ENCODE measurements at places on chromosomes 3 and 15.
A peak's percentile ranks its signal among the peaks of the same experiment; 100 is the strongest.

GRCh38 chr3:108200024-108200423 lies 22.2 kb downstream of the IFT57 start:
- DNase-seq, result no peak

- DNase-seq, result peak; percentile 54
Observed at GRCh38 chr3:194974468-194975135, 288.9 kb downstream of the FAM43A start.

DNA sequence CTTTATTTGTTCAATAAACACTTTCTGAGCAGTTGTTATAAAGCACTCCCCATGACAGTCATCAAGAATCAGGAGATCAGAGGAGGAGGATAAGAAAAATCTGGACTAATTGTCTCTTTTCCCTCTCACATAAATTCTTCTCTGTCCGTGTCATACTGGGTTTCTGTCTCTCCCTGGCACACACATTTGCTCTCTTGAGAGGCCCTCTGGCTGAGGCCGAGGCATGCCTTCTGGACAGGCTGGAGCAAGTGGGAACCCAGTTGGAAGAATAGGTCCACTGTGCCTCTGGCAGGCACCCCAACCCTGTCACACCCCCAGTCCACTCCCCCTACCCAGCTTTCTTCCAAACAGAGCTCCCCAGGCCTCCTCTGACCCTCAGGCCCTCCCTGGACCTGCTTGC lies 315.8 kb downstream of the UACA start:
- DNase-seq, result no peak

- DNase-seq, result no peak
Observed at GRCh38 chr3:186307594-186308221, 54.3 kb downstream of the DGKG start.

- DNase-seq, result peak; percentile 80
Observed at GRCh38 chr15:96326328-96327154, 4.0 kb upstream of the NR2F2 start.

- peak; percentile 35 for DNase-seq
Observed at GRCh38 chr15:78146425-78147154, 2.6 kb upstream of the IDH3A start.

- DNase-seq, result no peak
Observed at GRCh38 chr3:61704807-61705206, 143.4 kb downstream of the PTPRG start.

GRCh38 chr15:57685306-57686095 lies 21.0 kb upstream of the POLR2M start:
- no peak for DNase-seq

GRCh38 chr3:127714125-127714571 lies 41.4 kb downstream of the ABTB1 start:
- no peak for DNase-seq

- DNase-seq, result no peak
Observed at GRCh38 chr3:41893977-41894376, 67.9 kb downstream of the ULK4 start.

GRCh38 chr15:76204916-76205460 lies 106.3 kb downstream of the ETFA start:
- peak; percentile 66 for DNase-seq

DNA sequence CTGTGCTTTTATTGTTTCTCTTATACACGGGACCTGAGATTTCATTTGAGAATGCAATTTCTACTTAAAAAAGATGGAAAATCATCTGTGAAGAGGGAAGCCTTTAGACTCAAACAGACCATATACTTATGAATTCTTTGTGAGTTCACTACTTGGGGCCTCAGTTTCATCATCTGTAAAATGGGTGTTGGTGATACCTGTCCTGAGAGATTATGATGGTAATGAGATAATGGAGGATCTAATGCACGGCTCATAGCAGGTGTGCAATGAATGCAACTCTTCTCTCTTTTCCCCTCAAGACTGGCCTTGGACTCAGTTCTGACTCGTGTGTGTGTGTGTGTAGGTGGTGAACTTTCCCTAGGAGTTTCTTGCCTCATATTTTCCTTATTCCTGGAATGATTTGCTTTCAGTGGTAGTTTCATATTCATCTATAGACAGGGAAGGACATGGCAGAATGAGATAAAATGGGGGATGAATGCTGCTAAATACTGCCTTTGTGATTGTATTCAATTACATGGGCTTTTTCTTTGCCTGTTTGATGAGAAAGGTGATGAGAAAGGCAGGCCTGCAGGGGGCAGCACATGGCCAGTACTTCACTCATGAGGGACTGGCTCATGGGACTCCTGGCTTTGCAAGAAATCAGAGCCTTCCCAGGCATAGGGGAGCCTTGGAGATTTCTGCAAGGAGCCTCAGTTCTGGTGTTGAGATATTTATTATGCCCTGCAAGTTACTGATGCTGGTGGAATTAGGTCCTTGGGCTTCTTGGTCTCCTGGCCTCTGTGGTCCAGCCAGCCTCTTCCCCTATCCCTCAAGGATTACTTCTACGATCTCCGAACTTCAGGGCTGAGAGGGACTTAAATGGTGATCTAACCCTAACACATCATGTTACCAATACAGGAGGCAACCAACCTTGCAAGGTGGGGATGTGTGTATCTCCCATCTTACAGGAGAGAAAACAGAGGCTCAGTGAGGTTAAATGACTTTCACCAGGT lies 70.7 kb downstream of the RPLP1 start:
- DNase-seq, result no peak

- DNase-seq, result no peak
Observed at GRCh38 chr3:110456438-110457138, 615.0 kb upstream of the NECTIN3 start.

- no peak for DNase-seq
Observed at GRCh38 chr3:128949158-128949557, 44.7 kb downstream of the CFAP92 start.

DNA sequence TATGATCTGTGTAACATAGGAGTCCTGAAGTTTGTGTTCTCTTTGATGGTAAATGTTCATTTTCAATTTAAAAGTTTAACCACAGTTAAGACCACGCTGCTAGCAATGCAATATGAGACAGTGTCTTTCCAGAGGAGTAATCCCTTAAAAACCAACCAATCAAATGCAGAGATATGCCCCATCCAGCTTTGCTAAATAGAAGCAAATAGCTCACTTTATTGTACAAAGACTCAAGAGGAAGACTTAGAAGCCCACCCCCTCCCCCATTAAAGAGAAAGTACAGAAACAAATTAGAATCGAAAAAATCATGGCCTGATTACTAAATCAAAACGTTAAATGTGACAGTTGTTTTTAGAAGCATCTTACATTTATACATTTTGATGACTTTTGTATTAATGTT lies 2.1 kb upstream of the ANP32A start:
- DNase-seq, result no peak

DNA sequence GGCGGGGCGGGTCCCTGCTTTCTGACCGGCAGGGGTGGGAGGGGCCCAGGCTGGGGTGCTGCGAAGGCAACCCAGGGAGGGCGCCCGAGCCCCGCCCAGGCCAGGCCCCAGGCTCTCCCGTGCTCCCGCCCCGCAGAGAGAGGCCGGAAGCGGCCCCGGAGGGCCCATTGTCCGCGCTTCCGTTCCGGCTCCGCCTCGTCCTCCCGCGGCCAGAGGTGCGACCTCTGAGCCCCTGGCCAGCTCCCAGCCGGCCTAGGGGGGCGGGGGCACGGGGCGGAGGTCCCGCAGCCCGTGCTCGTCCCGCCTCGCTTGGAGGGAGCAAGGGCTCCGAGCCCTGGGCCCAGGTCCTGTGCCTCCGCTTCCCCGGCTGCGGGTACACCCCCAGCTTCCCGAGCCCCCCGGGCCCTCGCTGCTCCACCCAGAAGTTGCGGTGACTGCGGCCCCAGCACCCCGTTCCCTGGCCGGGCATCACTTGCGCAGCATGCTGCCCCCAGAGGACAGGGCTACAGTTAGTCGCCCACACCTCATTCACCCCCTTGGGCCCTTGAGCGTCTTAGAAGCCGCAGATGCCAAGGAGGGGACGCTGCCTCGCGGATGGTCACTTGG lies 20.4 kb upstream of the PLXND1 start:
- DNase-seq, result peak; percentile 94

- no peak for DNase-seq
Observed at GRCh38 chr15:65551183-65551582, 20.9 kb downstream of the HACD3 start.

- no peak for DNase-seq
Observed at GRCh38 chr3:127011270-127011992, 28.5 kb downstream of the PLXNA1 start.

DNA sequence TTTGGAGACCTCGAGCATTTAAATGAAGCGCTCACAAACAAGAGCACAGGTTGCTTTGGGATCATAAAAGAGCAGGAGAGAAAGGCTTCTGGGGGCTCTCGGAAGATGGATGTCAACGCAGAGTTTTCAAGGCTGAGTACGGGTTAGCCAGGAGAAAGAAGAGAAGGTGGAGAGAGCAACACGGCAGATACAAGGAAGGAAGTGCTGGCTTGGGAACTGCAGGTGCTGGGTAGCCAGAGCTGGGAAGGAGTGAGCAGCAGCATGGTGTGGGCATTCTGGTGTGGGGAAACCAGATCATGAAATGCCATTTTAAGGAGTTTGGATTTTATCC lies 580 bp upstream of the RUBCN start:
- DNase-seq, result no peak

- DNase-seq, result no peak
Observed at GRCh38 chr3:98326945-98327344, 26.7 kb upstream of the OR5K4 start.
